ENCODE measurements at places on chromosomes 7 and 10.
A peak's percentile ranks its signal among the peaks of the same experiment; 100 is the strongest.

- peak; percentile 11 for DNase-seq
Measured at GRCh38 chr7:134991469-134992339, 5.4 kb downstream of the AGBL3 start.

GRCh38 chr10:126135177-126135576 lies 238.8 kb downstream of the FANK1 start:
- peak; percentile 20 for DNase-seq

GRCh38 chr7:126842451-126842850 lies 410.3 kb downstream of the GRM8 start:
- no peak for DNase-seq

DNA sequence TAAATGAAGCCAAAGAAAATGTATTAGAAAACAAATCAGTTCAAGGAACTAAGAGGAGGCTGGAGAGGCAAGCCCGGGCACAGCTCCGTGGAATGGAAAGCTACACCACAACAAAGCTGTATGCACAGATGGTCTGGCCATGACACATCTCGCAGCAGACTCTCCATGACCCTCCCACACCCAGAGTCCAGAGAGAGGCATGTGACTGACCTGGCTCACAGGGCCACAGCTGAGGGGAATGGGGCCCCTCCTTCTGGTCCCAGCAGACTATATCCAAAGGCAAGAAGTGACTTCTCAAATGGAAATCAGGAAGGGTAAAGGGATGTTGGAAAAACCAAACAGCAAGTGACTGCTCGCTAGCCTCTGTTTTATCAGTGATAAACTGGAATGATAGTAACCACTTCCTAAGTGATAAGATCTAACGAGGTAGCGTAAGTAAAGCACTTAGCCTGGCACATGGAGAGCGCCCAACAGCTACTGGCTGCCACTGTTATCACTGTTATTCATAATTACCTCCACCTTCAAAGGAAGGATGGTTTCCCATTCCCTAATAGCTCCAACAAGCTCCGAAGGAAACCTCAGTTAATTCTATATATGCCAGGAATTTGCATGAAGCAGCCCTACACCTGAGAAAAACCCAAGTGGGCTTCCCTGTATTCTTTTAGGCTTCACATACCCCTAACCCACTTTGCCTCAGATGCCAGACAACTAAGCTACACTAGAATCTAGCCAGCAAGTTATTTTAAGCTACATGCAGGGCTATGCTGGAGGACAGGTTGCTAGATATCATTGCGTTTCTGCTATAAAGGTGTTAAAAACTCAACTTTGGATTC lies 8.4 kb downstream of the OSBPL3 start:
- DNase-seq: peak; percentile 92

DNA sequence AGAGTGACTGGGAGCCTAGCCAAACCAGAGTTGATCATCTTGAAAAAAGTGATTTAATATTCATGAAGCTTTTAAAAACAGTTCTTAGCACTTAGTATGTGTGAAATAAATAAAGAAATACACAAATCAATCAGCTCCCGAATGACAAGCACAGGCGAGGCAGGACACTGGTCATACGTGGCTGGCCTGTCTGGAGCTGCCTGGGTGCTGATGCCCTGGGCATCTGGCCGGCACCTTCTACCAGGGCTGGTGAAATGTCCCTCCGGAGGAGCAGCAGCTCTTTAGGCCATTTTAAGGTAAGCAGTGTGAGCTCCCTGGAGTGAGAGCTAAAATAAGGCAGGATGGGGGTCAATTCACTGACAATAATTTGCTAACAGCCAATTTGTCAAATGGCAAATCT lies 23.7 kb downstream of the IL15RA start:
- DNase-seq: no peak

GRCh38 chr7:118861581-118861980 lies 637.1 kb downstream of the ANKRD7 start:
- no peak for DNase-seq
